ENCODE measurements at places on chromosomes 11 and 22. TPM values are rescaled to one million over a fixed set of nuclear protein-coding genes. Genes with fewer than 3 reads are reported as not detected.

HORMAD2 gene
- total RNA-seq = not detected

FDXACB1 gene
- total RNA-seq = 1.6 TPM

FAR1 gene
- 30.7 TPM for total RNA-seq

SVIP gene
- 0.52 TPM for total RNA-seq

DEFB131B gene
- total RNA-seq = not detected

OR8D4 gene
- total RNA-seq = not detected

TRIM49B gene
- not detected for total RNA-seq

SCUBE2 gene
- 0.79 TPM for total RNA-seq

F2 gene
- 0.16 TPM for total RNA-seq

OR5P2 gene
- not detected for total RNA-seq

POU2AF3 gene
- total RNA-seq = 0.26 TPM

GNAZ gene
- total RNA-seq = 0.26 TPM

GLYATL2 gene
- total RNA-seq = 0.77 TPM

MYEOV gene
- total RNA-seq = 4.9 TPM

PGA4 gene
- 0.32 TPM for total RNA-seq

APOA1 gene
- total RNA-seq = 0.69 TPM

CYP2D6 gene
- 0.60 TPM for total RNA-seq

MS4A4A gene
- not detected for total RNA-seq

LDHAL6A gene
- not detected for total RNA-seq

SLC22A6 gene
- not detected for total RNA-seq

DERL3 gene
- total RNA-seq = 0.43 TPM

NAALAD2 gene
- 0.47 TPM for total RNA-seq

B3GAT1 gene
- not detected for total RNA-seq

OR52I2 gene
- not detected for total RNA-seq

APOA5 gene
- total RNA-seq = not detected

DBX1 gene
- not detected for total RNA-seq

PDGFD gene
- total RNA-seq = 0.86 TPM

OR4A15 gene
- not detected for total RNA-seq

BSCL2 gene
- total RNA-seq = 43.8 TPM

RIMBP3C gene
- total RNA-seq = 0.47 TPM

SLCO2B1 gene
- total RNA-seq = not detected

CTSW gene
- total RNA-seq = not detected

CABP7 gene
- not detected for total RNA-seq

PRDM11 gene
- 5.2 TPM for total RNA-seq

ENTHD1 gene
- not detected for total RNA-seq

PKNOX2 gene
- total RNA-seq = 0.32 TPM

IL17REL gene
- not detected for total RNA-seq

CDON gene
- total RNA-seq = 31.2 TPM

RASSF10 gene
- not detected for total RNA-seq

C22orf15 gene
- 0.43 TPM for total RNA-seq

OR5D16 gene
- total RNA-seq = not detected

OR51B4 gene
- not detected for total RNA-seq
